CD4-positive, alpha-beta T cell treated with Interleukin-15 for 1 hour (primary cell): ENCODE measurements at places on chromosomes 4 and X.

GRCh38 chr4:113978561-113979147 is 793 bp downstream of the ARSJ start:
- DNase-seq = no peak

GRCh38 chrX:96211953-96212352 is 472.7 kb upstream of the DIAPH2 start:
- no peak for DNase-seq

GRCh38 chrX:145002771-145003170 is 244.5 kb upstream of the SPANXN1 start:
- DNase-seq = no peak

GRCh38 chr4:10706236-10706635 is 21.7 kb upstream of the CLNK start:
- no peak for DNase-seq

- no peak for DNase-seq
Measured at GRCh38 chr4:6367371-6367851, 97.8 kb downstream of the WFS1 start.

- no peak for DNase-seq
Measured at GRCh38 chrX:70324326-70324725, 34.4 kb downstream of the KIF4A start.

GRCh38 chrX:111483881-111484280 is 27.6 kb upstream of the SERTM2 start:
- no peak for DNase-seq

- DNase-seq = no peak
Measured at GRCh38 chrX:10660171-10660570, 39.8 kb upstream of the MID1 start.

DNA sequence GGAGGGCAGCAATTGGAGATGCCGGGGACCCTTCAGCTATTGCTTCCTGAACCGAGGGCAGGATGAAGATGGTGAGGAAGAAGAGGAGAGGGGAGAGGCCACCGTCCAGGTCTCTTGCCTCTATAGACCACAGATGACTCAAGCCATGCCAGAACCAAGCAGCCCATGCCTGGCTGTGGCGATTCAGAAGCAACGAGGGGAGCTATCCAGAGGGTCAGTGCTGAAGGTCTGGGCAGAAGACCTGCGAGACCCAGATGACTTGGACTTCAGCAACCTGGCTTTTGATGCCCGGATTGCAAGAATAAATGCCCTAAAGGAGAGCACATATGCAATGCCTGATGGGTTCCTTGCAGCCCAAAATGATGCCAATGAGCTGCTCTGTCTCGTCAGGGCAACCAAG is 70.2 kb upstream of the PRPS2 start:
- DNase-seq = no peak

DNA sequence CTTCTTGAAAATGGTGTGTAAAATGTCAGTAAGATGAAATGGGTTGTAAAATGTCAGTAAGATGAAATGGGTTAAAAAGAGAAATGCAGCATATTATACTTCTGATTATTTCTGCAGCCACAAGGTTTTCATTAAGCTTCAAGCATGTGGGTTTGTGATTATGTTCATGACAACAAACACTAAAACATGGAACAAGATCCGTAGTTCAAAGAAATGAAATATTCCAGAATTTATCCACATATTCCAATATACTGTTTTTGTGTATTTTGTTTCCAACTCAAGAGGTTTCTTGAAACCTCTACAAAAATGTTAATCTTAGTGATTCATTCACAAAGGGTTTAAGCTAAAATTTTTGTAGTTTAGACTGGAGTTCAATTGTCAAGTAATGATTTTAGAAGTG is 84.0 kb downstream of the ADAMTS3 start:
- DNase-seq = no peak
